ENCODE measurements at places on chromosomes 7 and 10.

- DNase-seq = no peak
Observed at GRCh38 chr10:75565286-75566251, 134.1 kb downstream of the LRMDA start.

- DNase-seq = peak; percentile 79
Observed at GRCh38 chr10:89115876-89116627, 91.1 kb downstream of the CH25H start.

DNA sequence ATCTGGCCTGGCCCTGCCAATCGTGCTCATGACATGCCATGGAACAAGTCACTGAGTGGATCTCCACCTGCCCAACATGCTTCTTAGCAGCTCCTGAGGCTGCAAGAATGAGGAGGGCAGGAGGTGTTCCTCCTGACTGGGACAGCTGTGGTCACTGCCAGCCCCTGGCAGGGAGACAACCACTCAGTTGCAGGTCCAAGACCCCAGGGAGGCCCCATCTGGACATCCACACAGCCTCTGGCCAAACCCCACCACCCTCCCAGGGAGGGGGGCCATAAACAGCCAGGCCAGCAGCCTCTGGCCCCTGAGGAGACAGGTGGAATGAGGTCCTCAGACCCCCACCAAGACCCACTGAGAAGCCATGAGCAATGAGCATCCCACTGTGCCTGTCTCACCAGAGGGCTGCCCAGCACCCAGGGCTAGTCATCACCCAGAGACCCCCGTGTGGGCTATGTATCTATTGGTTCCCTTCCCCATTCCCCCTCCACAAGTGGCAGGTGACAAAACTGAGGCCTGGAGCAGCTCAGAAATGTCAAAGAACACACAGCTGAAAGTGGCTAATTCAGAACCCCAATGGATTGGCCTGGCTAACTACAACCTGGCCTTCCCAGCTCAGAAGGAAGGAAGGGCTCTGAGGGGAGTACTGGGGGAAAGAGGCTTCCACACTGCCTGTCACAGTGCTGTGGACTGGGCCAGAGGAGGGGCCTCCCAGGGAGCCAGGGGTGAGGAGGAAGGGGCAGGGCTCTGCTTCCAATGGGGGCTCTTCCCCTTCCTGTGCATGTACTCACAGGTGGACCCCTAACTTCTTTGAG lies 3.0 kb downstream of the GPRIN2 start:
- DNase-seq = no peak

GRCh38 chr7:158531661-158532060 lies 56.0 kb downstream of the PTPRN2 start:
- DNase-seq = no peak

- peak; percentile 92 for DNase-seq
Observed at GRCh38 chr10:49309691-49310411, 10.9 kb downstream of the C10orf71 start.

- peak; percentile 49 for DNase-seq
Observed at GRCh38 chr7:129146237-129146979, 1.9 kb downstream of the TSPAN33 start.
